ENCODE measurements at places on chromosomes 3 and 15.

GRCh38 chr3:27462228-27462627 is 22.0 kb downstream of the SLC4A7 start:
- DNase-seq, result no peak

DNA sequence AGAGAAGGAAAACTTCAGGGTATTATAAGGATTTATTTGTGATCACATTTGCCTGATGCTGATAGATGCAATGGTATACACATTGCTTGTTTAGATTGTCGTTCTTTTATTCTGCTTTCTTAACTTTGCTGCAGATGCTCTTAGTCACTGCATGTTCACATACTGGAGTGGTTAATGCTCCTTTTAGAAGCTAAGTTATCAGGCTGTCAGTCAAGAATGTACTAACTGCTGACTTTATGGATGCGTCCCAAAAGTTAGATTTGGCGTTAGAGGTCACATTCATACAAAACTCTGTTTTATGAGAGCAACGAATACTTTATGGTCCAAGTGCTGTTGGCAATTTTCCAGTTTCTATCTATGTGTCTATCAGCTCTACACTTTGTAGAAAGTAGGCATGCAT is 160.7 kb downstream of the BBX start:
- no peak for DNase-seq

DNA sequence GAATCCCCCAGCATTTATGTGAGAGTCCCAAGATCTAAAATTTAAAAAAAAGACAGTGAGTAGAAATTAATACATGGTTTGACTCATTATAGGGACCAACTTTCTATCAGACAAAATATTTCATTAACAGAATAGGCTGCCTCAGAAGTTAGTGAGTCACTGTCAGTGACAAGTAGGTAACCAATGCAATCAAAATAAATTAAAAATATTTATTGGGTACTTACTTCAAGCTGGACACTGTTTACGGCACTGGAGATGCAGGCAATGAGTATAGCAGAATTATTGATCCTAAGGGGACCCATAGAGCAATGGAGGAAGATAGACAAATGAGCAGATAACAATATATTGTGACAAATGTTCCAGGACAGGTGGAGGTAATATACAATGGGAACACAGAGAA is 135.6 kb upstream of the BCL6 start:
- no peak for DNase-seq

- no peak for DNase-seq
These were observed 198.1 kb downstream of the MBNL1 start for GRCh38 chr3:152466784-152467183.
